ENCODE measurements at places on chromosomes 2 and 18.

GRCh38 chr18:24239341-24239740 is 100.5 kb downstream of the CABYR start:
- no peak for DNase-seq

GRCh38 chr2:78082555-78082954 is 560.4 kb upstream of the LRRTM4 start:
- DNase-seq, result no peak

GRCh38 chr2:125581557-125581956 is 1074.4 kb upstream of the GYPC start:
- no peak for DNase-seq

DNA sequence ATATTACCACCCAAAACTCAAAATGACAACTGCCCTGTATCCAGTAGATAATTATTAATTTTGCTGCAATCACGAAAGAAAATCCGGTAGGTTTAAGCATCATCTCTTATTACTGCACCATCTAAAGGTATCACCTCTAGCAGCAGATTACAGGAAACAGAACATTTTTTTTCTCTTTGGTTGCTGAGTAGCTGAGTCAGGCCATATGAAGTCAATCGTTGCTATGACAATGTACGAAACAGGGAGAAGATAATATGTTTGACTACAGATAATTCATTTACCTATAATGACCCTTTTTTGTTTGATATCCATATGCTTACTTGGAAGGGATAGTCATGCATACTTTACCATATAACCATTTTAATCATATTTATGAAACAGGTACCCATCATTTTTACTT is 831.6 kb upstream of the CHAC2 start:
- no peak for DNase-seq

GRCh38 chr2:191835539-191836350 is 11.1 kb downstream of the CAVIN2 start:
- no peak for DNase-seq

- no peak for DNase-seq
These were observed 658.7 kb downstream of the KCNJ3 start for GRCh38 chr2:155357172-155357571.

GRCh38 chr2:59658906-59659635 is 894.4 kb downstream of the BCL11A start:
- DNase-seq, result no peak

DNA sequence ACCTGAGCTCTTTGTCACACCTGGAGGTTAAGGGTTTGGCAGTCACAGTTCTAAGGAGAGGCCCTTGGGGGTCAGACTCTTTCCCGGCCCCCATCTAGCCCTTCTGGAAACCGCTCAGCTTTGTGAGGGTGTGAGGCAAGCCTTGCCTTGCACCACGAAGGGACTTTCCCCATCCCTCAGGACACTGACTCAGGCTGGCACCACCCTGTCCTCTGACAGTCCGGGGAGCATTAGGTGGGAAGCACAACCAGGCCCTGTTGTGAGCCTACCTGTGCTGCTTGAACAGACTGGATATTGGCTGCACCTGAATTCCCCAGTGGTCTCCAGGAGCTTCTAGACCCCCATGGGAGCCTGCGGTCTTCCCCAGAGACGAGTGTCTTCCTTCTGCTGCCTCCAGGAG is 47.0 kb upstream of the GBX2 start:
- DNase-seq, result no peak

DNA sequence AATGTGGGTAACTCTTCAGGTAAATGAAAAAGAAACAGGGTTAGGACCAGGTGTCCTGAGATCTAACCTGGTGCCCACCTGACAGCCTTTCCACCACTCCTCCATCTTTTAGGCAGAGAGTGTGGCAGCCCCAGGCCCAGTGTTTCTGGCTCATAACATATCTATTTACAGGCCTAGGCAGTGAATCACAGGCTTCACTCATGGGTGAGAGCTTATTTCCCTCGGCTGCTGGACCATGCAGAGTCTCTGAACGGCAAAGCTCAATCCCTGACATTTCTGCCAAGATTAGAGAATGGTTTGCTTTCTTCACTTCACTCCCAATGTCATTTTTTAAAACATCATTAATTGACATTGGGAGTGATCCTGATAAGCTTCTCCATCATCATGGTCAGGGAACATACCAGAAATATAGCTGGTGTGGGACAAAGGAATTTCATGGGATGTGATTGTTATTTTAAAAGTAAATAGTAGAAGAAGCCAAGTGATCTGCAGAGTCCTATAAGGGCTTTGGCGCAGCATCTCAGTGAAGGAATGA is 323.9 kb downstream of the SETBP1 start:
- DNase-seq, result no peak

- no peak for DNase-seq
These were observed 246.2 kb downstream of the XIRP2 start for GRCh38 chr2:167134381-167135072.

GRCh38 chr2:106972782-106973181 is 86.8 kb upstream of the ST6GAL2 start:
- DNase-seq, result no peak

- no peak for DNase-seq
These were observed 12.2 kb upstream of the ARL5A start for GRCh38 chr2:151840216-151841046.

GRCh38 chr2:234267534-234267933 is 217.0 kb downstream of the SPP2 start:
- DNase-seq, result no peak

DNA sequence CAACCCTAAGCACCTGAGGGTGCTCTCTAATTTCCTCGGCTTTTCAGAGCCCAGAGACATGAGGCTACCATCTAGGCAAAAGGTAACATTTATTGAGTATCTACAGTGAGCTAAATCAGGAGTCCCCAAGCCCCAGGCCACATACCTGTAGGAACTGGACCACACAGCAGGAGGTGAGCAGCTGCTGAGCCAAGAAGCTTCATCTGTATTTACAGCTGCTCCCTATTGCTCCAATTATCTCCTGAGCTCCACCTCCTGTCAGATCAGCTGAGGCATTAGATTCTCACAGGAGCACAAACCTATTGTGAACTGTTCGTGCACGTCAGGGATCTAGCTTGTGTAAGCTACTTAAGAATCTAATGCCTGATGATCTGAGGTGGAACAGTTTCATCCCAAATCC is 70.2 kb downstream of the RND3 start:
- no peak for DNase-seq

- DNase-seq, result no peak
These were observed 280.4 kb downstream of the TDRD15 start for GRCh38 chr2:21404137-21404536.

DNA sequence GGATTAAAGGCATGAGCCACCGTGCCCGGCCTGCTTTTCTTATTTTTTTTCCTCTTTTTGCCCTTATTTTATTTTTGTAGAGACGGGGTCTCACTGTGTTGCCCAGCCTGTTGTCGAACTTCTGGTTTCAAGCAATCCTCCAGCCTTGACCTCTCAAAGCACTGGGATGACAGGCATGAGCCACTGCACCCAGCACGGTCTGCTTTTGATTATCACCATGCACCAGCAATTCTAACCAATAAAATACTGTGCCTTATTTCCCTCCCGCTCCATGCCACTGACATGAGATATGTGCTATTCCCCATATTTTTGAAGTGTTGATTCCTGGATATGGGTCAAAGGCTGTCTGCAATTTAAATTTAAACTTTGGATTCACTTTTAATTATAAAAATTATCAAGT is 42.9 kb downstream of the ACYP2 start:
- DNase-seq, result no peak

GRCh38 chr2:134199123-134199522 is 54.7 kb upstream of the MGAT5 start:
- DNase-seq, result no peak
